ENCODE measurements at places on chromosomes 6 and 20.

GRCh38 chr6:35583893-35584688 lies 71.4 kb upstream of the TULP1 start:
- peak; percentile 47 for DNase-seq

DNA sequence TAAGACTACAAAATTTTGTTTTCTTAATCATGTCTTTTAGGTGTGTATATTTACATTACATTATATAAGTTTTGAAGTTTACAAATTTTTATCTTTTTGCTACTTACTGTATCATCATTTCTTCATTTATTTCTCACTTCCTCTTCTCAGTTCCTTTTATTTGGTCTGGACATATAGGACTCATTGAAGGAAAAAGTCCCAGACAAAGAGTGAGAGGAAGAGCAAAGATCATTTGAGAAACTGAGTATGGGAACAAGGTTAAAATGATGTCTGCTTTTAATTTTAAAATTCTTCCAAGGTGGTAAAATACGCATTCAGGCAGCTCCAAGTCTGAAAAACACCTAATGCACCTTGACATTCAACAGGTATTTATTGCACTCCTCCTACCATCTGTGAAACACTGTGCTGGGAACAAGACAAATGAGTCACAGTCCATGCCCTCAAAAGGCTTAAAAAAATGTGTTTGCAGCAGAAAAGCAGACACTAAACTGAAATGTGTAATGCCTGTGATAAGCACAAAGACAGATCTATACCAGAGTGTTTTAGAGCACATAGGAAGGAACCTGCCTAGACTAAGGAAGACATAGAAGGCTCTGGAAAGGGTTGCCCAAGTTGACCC lies 63.2 kb downstream of the PKIB start:
- no peak for DNase-seq

DNA sequence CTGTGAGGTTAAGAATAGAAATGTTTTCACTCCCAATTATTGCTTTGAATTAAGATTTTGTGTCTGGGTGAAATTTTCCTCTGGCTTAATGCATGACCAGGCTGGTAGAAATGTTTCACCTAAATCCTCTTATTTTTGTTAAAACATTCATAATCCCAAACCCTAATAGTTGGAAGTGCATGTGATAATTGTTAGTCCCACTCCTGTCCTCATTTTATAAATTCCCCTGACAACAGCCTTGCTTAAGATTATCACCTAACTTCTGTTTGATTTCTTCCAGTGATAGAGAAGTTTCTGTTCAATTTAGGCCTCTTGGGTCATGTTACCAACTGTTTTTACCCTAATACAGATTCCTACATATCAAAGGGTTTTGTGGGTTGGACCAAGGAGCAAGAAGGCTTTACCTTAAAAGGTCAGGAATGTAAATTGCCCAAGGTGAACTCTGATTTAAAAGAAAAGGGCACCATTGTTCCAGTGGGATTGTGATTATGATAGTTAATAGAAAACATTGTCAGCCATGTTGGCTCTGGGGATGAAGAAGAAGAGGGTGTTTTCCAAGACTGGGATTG lies 158.7 kb upstream of the CENPW start:
- no peak for DNase-seq

GRCh38 chr6:114055349-114055748 lies 84.4 kb upstream of the HDAC2 start:
- DNase-seq = no peak

DNA sequence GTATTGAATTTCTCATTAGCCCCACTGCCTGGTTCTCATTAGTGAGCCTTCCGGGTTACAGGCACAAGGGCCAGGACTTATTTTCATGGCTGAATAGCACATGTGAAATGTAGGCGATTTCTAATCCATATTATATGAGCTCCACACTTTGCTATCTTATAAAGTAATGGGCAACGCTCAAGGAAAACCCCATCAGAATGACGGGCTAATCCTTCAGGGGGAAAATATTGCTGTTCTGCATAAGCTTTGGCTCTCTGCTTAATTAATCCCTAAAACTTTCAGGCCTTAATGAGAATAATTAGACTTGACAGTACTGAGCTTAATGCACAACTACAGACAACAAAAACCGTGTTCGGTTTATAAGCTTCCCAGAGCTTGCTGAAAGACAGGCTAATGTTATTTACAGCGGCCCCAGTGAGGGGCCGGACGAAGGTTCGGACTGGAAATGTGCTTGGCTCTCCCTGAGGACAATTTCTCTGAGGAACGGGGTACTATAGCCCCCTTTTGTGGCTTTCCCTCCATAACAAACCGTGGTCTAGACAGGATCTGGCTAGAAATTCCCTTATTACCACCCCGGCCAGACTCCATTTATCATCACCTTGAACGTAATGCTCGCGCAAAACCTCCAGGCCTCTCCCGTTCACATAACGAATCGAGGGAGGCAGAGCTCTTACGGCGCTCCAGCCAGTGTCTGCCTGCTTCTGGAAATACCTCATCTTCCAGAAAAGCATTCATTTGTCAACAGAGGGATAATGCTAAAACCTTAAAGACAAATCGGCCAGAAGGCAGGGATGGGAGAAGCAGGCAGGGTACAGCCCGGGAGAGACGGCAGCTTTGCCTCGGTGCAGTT lies 164.5 kb downstream of the CD83 start:
- no peak for DNase-seq

DNA sequence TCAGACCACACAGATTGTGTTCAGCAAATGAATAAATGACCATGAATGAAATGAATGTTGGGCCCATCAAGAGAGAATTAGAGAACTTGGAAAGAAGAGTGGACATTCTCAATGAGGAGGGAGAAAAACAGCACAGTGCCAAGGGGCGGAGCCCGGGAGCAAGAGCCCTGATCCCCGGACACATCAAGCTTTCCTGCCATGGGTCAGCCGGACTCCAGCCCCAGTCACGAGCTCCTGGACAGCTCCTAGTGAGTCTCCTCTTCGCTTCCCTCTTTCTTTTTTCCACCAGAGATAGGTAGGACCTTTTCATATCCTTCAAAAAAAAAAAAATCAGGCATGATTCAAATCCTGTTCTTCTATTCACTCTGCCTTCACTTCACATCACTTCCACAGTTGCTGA lies 274.2 kb downstream of the NRN1 start:
- no peak for DNase-seq

DNA sequence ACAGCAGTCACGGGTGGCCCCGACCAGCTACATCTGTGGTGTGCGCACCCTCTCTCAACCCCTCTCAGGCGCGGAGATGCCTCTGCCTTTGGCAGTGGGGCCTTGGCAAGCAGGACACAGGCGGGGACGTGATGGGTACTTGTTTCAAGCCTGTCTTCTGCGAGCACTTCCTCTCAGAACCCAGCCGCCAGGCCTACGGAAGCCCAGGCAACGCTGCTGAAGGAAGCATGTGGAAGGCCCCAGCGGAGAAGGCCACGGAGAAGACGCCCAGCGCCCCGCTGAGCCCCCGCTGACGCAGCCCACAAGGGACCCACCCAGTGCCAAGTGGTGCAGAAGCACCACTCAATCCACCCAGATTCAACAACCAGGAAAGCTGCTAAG lies 13.0 kb downstream of the SERPINB6 start:
- DNase-seq = no peak

DNA sequence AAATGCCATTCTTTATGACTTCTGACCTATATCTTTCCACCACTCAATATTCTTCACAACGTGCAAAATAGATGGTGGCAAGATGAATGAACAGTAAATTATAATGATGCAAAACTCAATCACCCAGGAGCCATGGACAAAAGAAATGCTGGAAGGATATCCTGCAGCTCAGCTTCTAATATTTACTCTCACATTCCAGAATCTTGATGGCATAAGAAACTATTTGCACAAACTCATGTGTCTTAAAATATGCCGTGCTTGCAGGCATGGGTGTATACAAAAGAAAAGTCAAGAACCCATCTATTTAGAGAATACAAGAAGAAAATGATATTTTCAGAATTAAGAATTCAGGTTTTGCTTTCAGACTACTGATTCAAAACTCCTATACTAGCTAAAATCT lies 217.8 kb downstream of the SLC35F1 start:
- no peak for DNase-seq

DNA sequence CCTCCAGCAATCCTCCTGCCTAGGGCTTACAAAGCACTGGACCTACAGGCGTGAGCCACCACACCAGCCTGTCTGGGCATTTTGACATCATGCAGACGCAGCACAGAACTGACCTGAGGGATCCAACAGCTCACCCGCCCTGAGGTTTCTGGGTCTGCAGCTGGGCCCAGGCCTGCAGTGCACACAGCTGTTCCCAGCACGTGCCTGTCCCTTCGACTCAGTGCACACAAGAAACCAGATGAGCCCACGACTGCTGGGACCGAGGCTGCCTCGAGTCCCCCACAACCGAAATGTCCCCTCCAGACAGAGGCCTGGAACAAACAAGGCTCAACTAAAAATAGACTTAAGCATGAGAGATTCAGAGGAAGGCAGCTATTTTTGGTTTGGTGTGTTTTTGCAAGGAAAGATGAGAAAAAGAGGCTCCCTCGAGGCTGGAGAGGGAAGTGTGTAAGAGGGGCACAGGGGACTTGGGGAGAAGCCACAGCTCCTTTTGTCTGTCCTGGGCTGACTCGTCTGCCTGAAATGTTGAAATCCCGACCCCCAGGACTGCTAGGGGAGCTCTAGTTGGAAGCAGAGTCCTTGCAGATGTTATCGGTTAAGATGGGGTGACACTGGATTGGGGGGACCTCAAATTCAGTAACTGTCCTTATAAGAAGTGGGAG lies 66.3 kb downstream of the YTHDF1 start:
- no peak for DNase-seq

DNA sequence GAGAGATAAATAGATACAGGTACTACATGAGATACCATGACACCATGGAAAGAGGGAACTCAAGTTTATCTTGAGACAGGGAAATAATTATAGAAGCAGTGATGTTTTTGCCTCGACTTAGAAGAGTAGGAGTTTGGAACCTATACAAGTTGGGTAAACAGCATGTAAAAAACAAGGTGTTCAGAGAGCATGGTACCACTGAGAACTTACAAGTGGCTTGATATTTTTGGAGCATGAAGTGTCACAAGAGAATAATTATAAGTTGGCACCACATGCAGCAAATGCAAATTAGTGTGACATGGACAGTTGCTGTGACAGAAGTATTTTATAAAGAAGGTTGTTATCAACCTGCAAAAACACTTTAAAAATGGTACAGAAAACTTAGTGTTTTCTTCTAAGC lies 47.1 kb upstream of the SCAF8 start:
- no peak for DNase-seq

DNA sequence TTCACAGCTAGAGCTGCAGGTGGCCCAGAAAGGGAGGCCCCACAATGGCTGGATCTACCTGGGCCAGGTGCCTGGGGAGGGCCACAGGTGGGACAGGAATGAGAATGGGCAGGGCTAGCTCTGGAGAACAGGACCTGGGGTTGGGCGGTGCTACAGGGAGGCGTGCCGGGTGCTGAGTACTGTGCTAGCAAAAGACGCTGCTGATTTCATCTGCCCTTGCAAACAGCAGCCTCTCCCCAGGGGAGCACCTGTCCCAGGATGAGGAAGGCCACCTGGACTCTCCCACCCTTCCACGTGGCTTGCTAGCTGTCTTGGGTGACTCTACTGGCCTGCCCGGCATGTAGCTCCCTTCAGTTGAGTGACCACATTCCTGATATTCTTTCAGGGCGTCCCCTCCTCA lies 6.6 kb upstream of the YTHDF1 start:
- no peak for DNase-seq

DNA sequence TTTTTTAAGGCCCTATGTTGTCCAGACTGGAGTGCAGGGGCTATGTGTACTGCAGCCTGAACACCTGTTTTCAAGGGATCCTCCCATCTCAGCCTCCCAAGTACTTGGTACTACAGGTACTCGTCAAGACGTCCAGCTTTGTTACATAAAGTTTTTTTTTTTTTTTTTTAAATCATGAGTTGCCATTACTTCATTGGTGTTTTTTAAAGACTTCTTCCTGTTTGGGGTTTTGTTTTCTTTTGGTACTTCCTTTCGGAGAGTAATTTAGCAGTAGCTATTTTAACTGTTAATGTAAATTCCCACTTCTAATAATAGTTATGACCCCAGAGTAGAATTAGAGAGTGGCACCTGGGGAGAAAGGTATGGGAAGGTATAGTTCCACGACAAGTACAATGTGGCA lies 10.5 kb downstream of the ZNFX1 start:
- no peak for DNase-seq

DNA sequence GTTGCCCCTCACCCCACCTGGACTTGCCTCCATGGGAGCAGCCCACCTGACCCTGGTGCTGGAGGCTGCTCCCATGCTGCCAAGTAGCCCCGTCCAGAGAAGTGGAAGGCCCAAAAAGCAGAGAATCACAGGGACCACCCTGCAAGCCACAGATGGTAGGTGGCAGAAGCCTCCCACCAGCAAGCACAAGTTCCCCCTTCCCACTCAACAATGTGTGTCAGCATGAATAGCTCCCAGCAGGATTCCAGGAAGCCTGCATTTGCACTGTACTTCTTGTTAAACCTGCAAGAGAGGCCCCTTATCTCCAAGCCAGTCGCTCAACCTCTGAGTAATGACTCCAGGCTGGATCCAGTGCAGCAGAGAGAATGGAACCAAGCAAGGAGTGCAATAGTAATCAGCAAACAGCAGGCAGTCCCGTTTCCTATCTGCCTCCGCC lies 180.8 kb upstream of the CST7 start:
- no peak for DNase-seq

GRCh38 chr6:1709234-1709641 lies 99.5 kb downstream of the FOXC1 start:
- DNase-seq = no peak

GRCh38 chr6:166586424-166587156 lies at the start of gene RAMACL:
Gene RAMACL, minus strand, starts transcription at chr6:166586678. Its CDS starts 201 bp downstream, at chr6:166586477.
- DNase-seq = no peak

- DNase-seq = no peak
Observed at GRCh38 chr6:69098910-69099309, 463.8 kb downstream of the ADGRB3 start.

GRCh38 chr6:35795453-35796071 lies 1.6 kb downstream of the CLPS start:
- DNase-seq = no peak

- no peak for DNase-seq
Observed at GRCh38 chr20:50455656-50456451, 54.3 kb upstream of the PTPN1 start.

GRCh38 chr6:162713974-162714780 lies 13.4 kb downstream of the PRKN start:
- DNase-seq = no peak

GRCh38 chr6:104653781-104654180 lies 205.9 kb downstream of the HACE1 start:
- DNase-seq = no peak

DNA sequence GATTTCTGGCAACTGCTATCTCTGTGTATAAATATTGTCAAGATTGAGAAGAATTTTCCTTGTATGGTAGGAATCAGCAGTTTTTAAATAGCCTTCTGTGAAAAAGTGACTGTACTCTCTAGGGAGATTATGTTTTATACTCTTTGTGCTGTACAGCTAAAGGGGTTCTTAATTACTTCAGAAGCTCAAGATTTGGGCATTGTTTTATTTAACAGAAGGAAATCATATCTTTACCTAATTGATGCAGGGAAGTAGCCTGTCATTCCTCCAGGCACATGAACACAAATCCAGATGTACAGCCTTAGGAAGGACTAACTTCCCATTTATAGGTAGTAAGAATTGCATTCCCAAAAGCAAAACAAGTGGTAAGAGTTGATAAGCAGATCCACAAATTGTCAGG lies 1.3 kb downstream of the CALHM5 start:
- DNase-seq = no peak

GRCh38 chr6:157464653-157465535 lies 83.9 kb downstream of the ZDHHC14 start:
- no peak for DNase-seq
